ENCODE measurements at places on chromosomes 5 and 9.

- no peak for DNase-seq
Measured at GRCh38 chr9:135002336-135002735, 84.6 kb upstream of the FCN1 start.

- no peak for DNase-seq
Measured at GRCh38 chr9:126379661-126380360, 53.2 kb downstream of the MVB12B start.

DNA sequence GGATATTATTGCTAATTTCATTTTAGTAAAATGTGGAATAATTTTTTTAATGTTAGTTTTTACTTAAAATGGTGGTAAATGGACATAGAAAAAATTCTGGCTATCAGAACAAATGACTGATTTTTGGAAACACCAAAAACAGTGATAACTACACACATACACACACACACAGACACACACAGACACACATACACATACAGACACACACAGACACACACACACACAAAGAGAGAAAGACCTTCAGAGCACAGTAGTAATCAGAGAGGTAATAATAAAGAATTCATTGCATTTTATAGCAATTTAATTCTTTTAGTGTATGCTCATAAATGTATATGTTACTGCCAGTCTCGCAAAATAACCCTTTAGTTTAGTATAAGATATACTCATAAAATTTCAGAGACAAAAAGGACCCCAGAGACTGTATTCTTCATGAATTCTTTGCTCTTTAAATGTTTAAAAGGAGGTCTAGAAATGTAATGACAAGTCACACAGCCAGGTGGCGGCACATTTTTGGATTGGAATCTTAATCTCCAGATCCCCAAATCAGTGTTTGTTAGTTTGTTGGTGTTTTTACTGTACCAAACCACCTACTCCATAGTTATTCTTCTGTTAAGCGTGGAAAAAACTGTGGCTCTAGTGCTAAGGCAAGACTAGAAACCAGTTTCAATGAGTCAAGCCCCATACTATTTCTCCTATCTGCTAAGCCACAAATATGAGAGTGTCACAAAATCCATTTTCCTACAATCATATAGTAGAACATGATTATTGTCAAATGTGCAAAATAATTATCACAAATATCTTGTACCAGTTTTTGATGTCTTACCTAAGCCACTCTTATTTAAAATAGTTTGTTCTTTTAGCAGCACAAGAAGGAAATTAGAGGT, 109.9 kb downstream of the EDIL3 start:
- no peak for DNase-seq

DNA sequence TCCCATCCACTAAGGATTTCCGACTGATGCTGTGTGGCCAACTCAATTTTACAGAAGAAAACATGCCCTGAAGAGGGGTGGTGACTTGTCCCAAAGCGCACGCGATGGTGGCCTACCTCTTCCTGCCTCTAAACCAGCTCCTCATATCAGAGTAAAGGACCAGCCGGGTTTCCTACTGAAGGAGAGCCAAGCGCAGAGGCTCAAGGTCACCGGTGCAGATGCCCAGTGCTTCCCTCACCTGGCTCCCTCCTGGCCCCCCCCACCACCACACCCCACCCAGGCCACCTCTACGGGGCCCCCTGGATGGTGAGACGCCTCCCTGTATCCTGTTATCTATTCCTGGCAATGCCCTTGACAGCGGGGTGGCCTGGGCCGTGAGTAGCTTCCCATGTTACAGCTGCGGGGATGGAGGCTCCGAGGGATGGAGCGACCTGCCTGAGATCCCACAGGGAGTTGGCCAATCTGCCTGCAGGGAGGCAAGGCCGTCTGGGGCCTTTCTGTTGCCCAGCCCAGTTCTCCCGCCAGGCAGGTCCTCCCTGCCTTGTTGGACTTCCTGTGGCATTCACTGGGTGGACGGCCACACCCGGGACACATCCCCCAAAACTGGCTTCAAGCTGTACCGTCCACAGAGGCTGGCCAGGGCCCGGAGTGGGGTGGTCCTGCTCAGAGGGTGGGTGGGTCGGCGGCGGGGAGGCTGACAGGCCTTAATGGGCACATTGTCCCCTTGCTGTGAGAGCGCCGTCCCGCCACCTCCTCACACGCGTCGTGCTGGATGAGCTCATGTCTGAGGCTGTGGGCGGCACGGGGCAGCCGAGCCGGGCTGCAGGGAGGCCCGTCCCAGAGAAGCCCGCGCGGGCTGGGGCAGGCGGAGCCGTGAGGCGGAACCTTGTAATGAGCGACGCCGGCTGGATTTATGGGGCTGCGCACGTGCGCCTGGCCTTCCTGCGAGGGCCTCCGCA, 72.5 kb downstream of the MACROH2A1 start:
- DNase-seq: no peak

DNA sequence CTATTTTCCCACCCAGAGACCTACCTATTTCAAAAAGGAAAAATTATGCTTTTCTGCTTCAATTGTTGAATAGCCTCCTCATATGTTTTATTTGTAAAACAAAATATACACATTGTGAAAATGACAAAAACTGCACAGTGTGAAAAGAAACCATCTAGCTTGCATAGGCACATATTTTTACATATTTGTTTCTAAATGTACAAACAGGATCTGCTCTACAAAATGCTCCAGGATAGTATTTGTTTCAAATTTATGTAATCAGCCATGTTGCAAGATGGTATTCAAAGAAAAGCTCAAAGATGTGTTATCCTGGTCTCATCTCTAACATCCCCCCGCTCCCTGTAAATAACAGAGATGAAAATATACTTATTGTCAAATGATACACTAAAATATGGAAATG, 366.1 kb upstream of the MPDZ start:
- DNase-seq: no peak

GRCh38 chr9:78023003-78023741, 8.4 kb downstream of the GNAQ start:
- DNase-seq: no peak

DNA sequence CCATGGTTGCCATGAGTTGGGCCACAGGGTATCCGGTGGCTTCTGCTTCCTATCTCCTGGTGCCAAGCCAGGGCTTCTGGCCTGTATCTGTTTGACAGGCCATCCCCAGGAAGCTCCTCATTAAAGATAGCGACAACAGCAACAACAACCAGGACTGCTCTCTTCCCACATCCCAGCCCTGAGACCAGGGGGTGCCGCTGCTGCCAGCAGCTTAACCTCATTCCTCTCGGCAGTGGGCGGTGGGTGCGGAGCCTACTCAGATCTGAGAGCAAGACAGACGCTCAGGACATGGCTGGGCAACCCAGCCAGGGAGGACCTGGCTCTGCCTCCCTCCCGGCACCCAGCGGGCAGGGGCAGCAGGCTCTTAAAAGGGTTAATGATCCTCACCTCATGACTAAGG, 98.3 kb downstream of the PSD2 start:
- no peak for DNase-seq

- no peak for DNase-seq
Measured at GRCh38 chr5:147853372-147853987, 22.0 kb upstream of the SPINK1 start.

DNA sequence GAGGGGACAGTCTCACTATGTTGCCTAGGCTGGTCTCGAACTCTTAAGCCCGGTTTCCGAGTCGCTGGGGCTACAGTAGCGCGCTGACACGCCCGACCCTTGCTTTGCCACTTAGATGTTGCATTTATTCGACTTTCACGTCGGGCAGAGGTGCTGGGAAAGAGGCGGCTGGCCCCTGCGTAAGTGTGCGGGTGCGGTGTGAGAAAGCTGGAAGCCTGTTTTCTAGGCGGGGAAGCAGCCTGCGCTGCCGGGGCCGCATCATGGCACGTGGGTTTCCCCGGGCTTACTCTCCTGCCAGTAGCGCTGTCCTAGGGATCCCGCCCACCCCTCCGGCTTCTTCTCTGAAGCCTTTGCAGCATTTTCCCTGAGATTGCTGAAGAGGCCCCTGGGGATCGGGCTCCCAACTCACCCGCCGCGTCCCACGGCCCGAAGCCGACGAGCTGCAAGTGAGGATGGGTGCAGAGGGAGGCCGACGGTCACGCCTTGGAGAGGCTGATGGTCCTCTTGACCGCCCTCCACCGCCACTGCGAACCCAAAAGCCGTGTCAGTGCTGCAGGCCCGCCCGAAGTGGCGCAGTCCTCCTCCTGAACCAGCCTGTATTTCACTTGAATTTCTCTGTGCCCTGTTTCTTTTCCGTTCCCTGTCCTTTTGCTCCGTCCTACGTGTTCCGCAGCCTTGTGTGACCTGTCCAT, 5.8 kb upstream of the TRIM41 start:
- peak; percentile 76 for DNase-seq

- no peak for DNase-seq
Measured at GRCh38 chr9:79023134-79023580, 548.6 kb upstream of the TLE4 start.

- no peak for DNase-seq
Measured at GRCh38 chr5:58381566-58381965, 78.3 kb downstream of the PLK2 start.

GRCh38 chr9:35726931-35727330, 5.1 kb downstream of the TLN1 start:
- DNase-seq: peak; percentile 39

GRCh38 chr9:127886401-127886972, 9.0 kb upstream of the AK1 start:
- DNase-seq: no peak

DNA sequence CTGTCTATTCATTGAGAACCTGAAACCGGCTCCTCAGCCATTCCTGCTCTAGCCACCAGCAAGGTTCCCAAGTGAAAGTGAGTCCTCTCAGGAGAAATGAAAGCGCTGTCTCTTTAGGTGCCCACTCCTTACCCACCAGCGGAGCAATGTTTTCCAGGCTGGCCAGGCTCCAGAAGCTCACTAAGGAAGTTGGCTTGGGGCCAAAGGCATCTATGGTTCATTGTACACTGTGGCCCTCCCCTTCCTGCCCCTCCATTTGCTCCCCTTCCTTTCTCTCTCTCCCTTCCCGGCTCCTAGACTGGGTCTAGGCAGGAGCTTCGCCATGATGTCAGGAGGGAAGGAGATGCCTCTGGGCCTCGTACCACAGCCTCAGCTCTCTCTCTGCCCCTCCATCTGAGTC, 1.1 kb upstream of the GABRP start:
- DNase-seq: no peak

DNA sequence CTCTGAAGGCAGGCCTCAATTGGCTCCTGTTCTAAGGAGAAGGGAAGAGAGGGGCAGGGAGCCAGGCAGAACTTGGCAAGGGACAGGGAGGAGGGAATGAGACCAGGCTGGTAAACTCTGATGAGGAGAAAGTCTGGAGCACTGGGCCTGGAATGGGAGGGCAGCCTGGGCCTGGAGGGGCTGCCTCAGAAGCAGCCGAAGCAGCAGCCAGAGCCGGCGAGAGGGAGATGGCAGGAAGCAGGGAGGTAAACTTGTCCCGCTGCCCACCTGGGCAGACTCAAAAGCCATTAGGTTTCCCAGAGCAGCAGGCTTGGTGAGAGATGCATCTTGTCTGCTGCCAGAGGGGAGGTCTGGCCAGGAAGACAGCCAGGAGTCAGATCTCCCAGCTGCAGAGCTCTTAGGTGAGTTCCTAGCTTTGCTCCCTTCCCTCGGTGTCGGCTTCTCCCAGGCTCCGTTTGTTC, 37.0 kb upstream of the CRB2 start:
- DNase-seq: no peak

DNA sequence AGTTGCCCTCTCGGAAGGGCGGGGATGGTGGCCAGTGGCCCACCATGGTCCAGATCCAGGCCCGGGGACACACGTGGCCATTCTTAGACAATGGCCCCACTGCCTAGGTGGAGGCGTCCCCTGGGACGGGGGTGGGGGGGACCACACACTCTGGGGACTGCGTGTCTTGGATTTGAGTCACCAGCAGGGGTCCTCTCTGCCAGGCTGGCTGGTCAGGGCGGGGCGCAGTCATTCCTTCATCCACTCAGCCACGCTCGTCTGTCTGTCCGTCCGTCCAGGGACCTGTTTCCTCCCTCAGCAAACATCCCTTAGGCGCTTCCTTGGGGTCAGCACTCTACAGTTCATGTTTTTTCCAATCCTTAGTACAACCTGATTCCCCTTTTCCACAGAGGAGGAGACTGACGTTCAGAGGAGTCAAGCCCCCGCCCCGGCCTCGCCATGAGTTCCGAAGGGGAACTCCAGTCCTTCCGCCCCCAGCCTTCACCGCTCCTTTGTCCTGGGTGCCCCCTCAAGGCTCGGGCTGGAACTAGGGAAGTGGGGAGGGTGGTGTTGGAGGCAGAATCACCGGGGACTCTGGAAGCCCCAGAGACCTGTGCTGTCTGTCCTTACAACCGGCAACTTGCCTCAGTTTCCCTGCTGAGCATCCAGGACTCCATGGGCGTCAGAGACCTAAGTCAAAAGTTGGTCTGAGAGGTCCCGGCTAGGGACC, 276.6 kb upstream of the MVB12B start:
- no peak for DNase-seq

- DNase-seq: peak; percentile 45
Measured at GRCh38 chr5:139272471-139273321, 20.8 kb upstream of the MATR3 start.

- DNase-seq: no peak
Measured at GRCh38 chr5:171122372-171122771, 186.7 kb upstream of the TLX3 start.

- DNase-seq: no peak
Measured at GRCh38 chr9:122370303-122370702, 521 bp upstream of the PTGS1 start.

All from CD4-positive, alpha-beta T cell treated with Interleukin-12 subunit alpha and Interleukin-12 subunit beta, for 1 hour (primary cell).